ENCODE measurements at places on chromosomes 6 and 20. TPM values are rescaled to one million over a fixed set of nuclear protein-coding genes. Genes with fewer than 3 reads are reported as not detected.

GRCh38 chr6:29789176-29789575 is 38.4 kb upstream of the HLA-G start:
- DNase-seq, result no peak

DNA sequence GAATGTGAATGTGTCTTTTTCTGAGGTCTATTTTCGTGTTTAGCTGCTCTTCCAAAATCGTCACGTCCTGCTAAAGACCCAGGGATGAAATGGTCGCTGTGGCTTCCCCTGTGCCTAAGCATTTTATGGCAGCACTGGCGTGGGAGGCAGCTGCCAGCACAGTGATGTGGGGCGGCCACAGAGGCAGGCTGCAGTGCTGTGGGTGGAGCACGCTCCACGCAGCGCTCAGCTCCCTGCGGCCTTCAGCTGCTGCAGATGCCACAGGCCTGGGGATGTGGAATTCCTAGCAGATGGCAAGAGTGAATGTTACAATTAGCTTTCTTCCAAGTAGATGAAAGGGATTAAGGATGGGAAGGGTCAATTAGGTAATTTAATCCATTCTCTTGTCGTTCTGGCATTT is 242.6 kb downstream of the SMOC2 start:
- DNase-seq, result no peak

- no peak for DNase-seq
These were observed 17.1 kb downstream of the TTK start for GRCh38 chr6:80021591-80021990.

The OPN5 gene
- total RNA-seq, result not detected

- DNase-seq, result no peak
These were observed 5.5 kb downstream of the SEC23B start for GRCh38 chr20:18513208-18513607.

GRCh38 chr6:115901896-115902295 is 158.8 kb downstream of the FRK start:
- DNase-seq, result no peak

The SEC23B gene
- total RNA-seq, result 43.6 TPM

GRCh38 chr6:93086351-93086750 is 333.0 kb downstream of the EPHA7 start:
- DNase-seq, result no peak

- no peak for DNase-seq
These were observed 16.6 kb downstream of the CPNE5 start for GRCh38 chr6:36822506-36823269.

DNA sequence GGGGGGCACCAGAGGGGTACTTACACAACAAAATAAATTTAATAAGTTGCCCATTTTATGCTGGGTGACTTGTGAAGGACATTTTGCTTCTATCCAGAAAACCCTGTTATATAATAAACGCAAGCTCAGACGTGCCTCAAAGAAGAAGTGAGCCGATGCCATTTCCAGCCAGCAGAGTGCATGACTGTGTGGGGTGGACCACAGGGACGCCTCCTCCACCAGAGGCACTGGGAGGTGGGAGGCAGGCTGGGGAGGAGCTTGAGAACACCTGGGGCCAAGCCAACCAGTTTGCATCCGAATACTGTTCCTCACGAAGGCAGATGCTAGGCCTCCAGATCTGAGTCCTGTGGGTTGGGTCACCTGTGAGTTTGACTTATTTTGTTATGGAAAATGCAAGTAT is 363.8 kb downstream of the RNGTT start:
- no peak for DNase-seq

- peak; percentile 95 for DNase-seq
These were observed at the start of gene NCOA6 for GRCh38 chr20:34825530-34826362. TSS of gene NCOA6 (minus strand) at chr20:34825651. CDS start at chr20:34782355, 43,296 bp downstream.

- peak; percentile 88 for DNase-seq
These were observed 816 bp downstream of the NPEPL1 start for GRCh38 chr20:58693226-58694006.

The ZNF334 gene
- 0.90 TPM for total RNA-seq

DNA sequence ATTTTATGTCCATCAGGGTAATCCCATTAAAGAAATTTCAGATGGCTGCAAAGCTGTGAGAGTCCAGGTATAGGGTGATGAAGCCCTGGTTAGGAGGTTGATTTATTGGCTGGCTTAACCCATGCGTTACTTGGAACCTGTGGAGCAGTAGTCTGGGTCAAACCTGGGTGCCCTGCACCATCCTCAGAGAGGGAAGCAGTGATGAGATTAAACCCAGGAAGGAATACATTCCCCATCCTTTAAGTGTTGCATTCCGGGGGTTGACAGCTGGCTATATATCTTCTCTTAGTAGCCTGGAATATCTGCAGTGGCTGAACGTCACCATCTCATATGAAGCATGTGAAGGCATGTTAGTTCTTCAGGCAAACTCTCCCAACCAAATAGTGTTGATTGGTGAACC is 44.9 kb upstream of the JAG1 start:
- DNase-seq, result no peak

DNA sequence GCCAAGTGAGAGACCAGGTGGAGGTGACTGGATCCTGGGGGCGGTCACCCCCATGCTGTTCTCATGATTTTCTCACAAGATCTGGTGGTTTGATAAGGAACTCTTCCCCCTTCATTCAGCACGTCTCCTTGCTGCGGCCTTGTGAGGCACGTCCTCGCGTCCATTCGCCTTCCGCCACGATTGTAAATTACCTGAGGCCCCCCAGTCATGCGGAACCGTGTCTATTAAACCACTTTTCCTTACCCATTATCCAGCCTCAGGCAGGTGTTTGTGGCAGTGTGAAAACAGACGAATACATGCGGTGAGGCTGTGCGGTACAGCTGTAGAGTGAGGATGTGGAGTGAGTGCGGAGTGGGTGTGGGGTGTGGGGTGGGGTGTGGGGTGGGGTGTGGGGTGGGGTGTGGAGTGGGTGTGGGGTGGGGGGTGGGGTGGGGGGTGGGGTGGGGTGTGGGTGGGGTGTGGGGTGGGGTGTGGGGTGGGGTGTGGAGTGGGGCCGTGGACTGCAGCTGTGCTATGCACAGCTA is 12.1 kb upstream of the NTSR1 start:
- DNase-seq, result no peak

The NRSN1 gene
- not detected for total RNA-seq

DNA sequence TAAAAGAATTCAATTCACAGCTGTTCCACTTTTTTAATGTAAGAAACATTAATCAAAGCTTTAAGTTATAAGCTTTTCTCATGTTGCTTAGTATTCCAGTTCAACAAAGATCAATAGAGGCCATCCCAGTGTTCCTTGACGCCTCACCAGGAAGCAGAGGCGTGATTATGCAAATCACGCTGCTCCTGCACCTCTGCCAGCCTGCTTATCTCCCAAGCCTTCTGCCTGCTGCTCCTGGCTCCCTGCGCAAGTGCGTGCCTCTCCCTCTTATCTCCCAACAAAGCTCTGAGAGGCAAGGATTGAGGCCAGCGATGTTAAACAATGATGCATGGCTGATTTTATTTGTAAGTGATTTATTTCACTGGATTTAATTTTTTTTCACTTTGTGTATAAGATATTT is 42.8 kb downstream of the INSM1 start:
- no peak for DNase-seq

The EDN3 gene
- not detected for total RNA-seq

DNA sequence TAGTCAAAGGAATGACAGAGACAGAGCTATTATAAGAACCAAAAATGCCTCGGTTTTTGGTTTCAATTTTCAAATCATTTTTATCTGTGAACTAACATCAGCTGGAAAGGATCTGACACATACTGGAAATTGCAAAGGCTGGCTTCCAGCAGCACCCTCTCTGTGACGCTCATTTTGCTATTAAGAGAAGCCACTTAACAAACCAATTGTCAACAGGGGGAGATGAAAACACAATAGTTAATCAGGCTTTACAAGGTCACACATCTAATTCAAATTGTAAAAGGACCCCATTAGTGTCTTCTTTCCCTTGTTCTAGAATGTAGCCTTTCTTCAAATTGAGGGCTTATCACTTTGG is 160.5 kb downstream of the TFAP2B start:
- no peak for DNase-seq

Data from mesenteric fat pad (tissue), 1 donor.